ENCODE measurements at places on chromosomes 7 and 10.
A peak's percentile ranks its signal among the peaks of the same experiment; 100 is the strongest.

GRCh38 chr7:159086301-159086925, 58.3 kb downstream of the VIPR2 start:
- no peak for DNase-seq

DNA sequence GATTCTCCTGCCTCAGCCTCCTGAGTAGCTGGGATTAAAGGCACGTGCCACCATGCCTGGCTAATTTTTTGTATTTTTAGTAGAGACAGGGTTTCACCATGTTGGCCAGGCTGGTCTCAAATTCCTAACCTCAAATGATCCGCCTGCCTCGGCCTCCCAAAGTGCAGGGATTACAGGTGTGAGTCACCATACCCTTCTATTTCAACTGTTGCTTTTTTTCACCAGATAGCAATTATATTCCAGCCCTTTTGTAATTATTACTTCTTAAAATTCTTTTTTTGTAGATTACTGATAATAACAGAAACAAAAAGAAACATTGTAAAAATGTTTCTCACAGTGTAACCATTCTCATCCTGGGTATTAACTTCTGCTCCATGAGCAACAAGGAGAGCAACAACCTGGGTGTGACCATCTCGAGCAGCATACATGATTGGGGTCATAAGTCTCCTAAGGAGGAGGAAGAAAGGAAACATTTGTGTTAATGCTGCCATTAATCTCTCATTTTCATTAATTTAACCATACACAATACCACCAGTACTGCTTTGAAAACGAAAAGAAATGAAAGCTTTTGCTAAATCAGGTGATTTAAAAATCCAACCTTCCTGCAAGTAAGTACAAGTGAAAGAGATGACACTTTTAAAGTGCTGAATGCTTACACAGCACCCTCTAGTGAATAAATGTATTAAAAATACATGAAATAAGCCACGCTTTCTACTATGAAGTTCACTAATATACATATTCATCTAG, 41.8 kb downstream of the ASZ1 start:
- DNase-seq: no peak

DNA sequence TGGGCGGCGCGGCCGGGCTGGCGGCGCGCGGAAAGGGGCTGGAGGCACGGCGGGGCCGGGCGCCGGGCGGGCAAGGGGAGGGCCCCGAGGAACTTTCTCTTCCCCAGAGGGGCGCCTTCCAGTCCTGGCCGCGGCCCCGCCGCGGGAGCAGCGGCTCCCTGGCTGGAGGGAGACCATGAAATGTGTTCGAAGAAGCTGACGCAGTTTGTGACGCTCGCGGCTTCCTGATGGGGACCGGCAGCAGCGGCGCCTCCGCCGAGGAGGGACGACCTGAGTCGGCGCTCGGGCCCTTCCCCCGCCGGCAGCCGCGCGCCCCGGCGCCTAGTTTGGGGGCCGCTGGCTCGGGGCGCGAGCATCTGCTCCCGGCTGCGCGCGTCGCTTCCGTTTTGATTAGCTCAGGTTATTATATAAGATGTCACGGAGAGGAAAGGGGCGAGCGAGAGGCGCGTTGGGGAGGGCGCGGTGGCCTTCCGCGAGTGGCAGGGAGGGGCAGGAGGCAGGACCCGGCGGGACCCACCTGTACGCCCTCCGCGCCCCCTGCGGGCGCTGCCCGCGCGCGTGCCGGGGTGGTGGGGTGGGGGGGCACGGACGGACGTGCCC, 57.1 kb upstream of the PCGF5 start:
- DNase-seq: peak; percentile 49

DNA sequence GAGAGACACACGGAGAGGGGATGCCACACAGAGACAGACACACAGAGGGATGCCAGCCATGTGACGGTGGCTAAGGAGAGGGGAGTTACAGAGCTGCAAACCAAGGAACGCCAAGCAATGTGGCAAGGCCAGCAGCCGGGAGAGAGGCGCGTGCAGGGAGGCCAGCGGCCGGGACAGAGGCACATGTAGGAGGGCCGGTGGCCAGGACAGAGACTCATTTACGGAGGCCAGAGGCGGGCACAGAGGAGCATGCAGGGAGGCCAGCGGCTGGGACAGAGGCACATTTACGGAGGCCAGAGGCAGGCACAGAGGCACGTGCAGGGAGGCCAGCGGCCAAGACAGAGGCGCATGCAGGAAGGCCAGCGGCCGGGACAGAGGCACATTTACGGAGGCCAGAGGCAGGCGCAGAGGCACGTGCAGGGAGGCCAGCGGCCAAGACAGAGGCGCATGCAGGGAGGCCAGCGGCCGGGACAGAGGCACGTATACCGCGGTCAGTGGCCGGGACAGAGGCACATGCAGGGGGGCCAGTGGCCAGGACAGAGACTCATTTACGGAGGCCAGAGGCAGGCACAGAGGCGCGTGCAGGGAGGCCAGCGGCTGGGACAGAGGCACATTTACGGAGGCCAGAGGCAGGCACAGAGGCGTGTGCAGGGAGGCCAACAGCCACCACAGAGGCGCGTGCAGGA, 40.4 kb downstream of the INSIG1 start:
- DNase-seq: no peak

DNA sequence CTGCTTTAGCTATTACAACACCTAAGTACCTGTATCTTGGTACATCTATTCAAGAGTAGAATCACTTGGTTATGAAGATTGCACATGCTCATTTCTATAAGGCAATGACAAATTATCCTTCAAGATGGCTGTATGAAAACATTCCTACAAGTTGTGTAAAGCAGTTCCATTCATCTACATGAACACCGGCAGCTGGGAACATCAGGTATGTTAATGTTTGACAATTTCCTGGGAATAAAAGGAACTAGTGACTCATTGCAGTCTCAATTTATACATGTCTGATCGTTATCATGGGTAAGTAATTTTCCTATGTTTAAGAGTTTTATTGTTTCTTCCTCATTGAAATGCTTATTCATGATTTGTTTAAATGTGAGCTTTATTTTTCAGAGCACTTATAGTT, 203.2 kb upstream of the SEMA3E start:
- no peak for DNase-seq

- DNase-seq: no peak
Measured at GRCh38 chr10:78687626-78688025, 381.1 kb upstream of the ZMIZ1 start.

DNA sequence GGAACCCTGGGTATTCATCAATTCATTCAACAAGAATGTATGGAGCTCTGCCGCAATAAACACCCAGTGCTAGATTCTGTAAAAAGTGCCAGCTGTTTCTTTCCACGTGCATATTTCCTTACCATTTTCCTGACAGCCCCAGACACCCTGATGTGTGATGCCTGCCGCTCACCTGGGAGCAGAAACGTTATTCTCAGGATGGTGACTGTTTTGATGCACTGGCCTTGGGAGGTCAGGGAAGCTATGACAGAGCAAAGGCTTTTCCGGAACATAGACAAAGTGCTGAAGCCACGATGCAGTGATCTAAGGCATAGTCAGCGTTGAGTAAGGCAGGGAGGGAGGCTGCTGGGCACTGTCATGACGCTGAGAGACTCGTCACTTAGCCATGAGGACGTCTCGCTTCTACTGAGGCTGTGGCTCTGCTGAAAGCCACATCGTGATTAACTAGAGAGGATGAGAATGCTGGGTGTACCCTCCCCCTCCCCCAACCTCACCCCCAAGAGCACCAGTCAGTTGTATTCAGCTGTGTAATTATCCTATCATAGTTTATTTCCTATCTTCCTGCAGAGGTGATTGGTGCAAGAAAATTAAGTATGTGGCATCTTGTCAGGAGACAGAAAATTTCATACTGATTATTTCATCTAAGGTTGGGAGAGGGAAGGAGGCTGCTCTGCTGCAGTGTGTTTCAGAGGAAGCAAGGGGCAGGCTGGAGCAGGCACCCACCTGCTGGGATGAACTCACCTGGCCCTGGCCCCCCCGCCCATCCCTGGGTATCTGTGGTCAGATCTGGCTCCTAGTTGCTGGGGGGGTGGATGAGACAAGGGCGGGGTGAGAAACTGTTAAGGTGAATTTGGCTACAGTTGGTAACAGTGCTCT, 48.8 kb upstream of the SMNDC1 start:
- DNase-seq: no peak

GRCh38 chr10:63084690-63085382, 48.3 kb upstream of the NRBF2 start:
- no peak for DNase-seq

GRCh38 chr7:8356071-8356470, 77.3 kb upstream of the NXPH1 start:
- no peak for DNase-seq

DNA sequence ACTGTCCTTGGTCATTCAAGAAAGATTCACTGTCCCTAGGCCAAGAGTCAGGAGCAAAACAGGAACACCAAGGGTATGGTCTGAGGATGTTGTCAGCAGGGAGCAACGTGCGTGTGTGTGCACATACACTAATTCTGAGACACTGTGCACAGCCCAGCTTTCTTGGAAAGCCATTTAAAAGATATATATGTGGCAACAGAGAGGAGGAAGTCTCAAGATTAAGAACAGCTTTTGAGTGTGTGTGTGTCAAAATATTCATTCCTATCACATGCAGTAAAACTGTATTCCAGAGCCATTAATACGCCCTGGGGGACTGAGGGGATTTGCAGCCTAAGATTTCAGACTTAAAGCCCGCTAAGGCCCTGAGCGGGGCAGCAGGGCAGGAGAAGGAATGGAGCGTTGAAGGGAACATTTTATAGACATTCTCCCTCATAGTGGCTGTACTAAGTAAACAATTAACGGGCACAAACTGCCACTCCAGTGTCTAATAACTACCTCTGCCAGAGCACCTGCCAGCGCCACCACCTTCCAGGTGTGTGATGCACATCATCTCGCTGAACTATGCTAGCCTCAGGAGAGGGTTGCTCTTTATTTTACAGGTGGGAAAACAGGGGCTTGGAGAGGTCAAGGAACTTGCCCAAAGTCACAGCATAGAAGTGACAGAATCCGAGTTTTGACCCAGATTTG, 2.0 kb downstream of the NOD1 start:
- no peak for DNase-seq

DNA sequence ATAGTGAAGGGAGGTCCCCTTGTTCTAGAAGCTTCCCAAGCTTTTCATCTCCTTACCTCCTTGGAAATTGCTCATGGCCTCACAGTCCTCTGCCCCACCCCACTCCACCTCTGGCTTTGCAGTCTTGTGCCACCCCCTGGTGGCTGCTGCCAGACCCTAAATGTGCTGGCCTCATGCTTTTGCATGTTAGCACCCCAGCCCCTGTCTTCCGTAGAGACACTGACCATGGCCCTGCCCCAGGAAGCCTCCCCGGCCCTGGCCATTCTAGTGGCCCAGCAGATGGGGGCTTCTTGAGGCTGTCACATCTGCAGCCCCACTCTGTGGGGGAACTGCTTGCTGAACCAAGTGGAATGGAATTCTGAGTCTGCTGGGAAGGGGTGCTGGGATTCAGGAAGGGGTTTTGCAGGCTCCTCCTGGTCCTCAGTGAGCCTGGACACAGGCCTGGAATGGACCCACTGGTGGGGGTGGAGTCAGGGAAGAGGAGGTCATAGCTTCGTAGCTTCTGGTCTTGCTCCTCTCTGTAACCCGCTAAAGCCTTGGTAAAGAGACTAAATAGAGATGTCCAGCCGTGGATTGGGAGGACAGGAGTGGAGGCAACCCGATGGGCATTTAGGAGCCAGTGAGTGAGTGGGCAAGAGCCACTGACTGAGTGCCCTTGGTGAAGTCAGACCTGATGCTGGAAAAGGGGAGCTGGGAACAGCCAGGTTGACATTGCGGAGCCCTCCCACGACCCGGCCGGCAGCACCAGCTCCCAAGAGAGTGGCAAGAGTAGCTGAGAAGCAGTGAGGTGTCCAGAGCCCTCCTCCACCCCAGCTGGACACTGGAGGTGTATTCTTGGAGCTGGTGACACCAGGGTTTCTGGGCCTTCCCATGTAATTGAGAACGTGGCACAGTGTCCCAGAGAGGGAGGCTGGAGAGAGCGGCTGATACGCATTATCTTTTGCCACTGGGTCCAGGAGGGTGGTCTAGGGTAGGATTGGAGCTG, 20.9 kb downstream of the RAMP3 start:
- DNase-seq: no peak

GRCh38 chr10:116444527-116445142, 17.0 kb downstream of the PNLIPRP3 start:
- DNase-seq: no peak

GRCh38 chr7:6164491-6164890, 107.9 kb downstream of the CYTH3 start:
- no peak for DNase-seq

DNA sequence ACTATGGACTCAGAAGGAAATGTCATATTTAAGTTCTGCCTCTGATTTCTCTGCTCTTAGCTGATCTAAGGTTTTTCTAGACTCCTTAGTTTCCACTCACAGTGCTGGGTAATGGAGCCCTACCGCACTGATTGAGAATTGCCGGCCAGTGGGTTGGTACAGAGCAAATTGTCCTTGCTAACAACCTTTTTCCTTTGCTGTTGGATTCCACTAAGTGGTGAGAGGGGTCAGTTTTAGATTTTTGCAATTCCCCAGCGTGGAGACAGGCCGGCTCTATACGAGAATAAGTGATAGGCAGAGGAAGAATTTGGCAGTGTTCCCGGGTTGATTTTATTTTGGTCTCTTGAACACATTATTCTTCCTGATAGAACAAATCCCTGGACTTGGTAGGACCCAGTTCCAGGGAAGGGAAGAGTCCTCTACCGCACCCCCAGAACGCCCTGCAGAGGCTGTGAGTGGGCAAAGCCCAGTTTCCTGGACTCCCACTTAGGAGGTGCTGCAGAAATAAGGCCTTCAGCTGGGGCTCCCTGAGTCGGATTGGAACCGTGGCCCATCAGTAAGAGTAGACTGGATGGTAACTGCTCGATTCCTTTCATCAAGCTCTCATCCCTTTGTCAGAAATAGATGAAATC, 3.0 kb upstream of the NRP1 start:
- DNase-seq: no peak

DNA sequence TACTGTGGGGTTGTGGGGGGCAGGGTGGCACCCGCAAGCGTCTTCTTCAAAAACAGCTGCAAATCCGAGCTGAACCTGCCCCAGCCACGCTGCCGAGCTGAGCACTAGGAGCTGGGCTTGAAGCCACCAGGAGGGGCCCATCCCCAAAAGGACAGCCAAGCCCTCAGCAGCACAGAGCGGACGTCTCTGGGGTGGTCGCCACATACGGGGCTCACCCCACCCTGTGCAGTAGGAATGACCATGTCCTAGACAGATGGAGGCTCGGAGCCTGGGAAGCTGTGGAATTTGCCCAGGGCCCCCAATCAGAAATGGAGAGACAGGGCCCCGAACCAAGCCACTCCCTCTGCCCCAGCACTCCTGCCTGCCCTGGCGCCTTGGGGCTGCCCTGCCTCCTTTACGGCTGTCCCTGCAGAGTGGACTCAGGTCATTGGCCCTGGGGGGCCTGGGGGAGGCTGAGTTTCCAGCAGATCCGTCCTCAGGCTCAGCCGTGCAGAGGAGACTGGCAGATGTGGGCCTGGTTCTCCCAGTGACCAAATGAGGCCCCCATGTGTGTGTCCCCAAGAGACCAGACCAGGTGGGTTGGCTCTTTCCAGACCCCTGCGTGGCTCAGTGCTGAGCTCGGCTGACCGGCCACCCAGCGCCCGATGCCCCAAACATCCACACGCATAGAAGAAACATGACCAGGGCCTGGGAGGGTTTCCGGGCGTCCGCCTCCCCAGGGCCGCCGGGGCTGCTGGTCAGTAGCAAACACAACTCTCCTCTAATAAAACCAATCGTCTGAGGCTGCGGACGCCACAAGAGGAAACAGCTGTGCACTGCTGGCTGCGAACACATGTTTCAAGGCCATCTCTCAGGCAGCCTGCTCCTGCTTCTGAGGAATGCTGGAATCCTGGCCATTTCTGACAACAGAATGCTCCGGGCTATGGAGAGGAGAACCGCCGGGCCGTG, 54.9 kb downstream of the PDGFA start:
- no peak for DNase-seq

Measured in activated T-cell treated with anti-CD3 and anti-CD28 coated beads for 4 hours (primary cell).